Stimulated activated CD8-positive, alpha-beta memory T cell treated with anti-CD3 and anti-CD28 coated beads, Interleukin-4, amount 100 ng/mL, for 4 hours (primary cell): ENCODE measurements at places on chromosomes 3 and 15.
A peak's percentile ranks its signal among the peaks of the same experiment; 100 is the strongest.

GRCh38 chr3:170137986-170138385 lies 43.5 kb downstream of the PHC3 start:
- DNase-seq, result no peak

DNA sequence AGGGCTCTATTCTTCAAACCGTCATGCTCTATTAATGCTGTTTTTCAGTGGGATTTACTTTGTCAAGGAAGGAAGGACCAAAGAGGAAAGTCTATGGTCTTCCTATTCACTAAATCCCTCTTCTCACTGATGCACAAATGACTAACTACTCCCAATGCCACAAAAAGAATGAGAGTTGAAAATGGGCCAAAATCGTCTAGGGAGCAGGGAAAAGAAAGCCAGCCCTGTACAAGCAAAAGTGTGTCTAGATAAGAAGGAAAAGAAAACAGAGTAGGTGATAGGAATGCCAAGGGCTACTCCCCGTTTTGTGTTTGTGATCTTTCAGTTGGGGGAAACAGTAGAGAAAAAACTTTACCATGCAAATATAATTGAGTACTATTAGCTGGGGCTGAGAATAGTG lies 97.2 kb upstream of the TMCO5A start:
- DNase-seq, result no peak

DNA sequence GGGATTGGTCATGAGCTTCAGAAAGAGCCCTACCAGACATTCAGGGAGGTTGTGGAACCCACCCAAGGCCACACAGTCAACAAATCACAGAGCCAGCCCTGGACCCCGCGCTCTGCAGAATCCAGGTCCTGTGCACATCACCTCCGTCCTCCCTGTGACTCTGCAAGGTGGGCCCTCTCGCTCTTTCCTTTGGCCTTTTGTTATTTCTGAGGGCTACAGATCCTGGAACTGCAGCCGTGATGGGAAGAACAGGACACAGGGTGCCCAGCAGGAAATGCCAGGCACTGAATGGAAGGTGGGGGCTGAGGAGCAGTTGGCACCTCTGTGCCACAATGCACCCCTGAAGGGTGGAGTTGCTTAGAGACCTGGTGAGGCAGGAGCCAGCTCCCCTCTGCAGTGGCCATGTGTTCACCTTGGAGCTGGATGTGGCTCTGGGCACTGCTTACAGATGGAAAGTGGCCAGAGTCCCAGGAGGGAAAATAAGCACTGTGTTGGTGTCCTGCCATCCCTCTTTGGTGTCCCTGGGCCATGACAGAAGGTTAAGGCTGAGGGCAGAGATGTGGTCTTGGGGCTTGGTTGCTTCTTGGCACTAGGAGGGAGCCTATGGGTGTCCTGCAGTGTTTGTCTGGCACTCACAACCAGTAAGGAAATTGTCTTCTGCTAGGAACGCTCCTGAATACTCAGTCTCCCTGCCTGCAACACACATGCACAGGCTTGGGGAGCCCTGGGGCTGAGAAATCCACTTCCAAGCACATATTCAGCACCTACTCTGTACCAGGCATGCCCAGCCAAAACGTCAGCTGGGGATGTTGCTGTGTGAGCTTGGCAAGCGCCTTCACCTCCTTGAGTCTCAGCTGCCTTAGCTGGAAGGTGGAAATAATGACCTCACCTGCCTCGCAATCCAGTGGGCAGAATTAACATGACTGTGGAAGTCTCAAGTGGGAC lies 98.0 kb upstream of the SLC6A6 start:
- no peak for DNase-seq

- no peak for DNase-seq
Measured at GRCh38 chr3:132445817-132446216, 28.5 kb downstream of the DNAJC13 start.

DNA sequence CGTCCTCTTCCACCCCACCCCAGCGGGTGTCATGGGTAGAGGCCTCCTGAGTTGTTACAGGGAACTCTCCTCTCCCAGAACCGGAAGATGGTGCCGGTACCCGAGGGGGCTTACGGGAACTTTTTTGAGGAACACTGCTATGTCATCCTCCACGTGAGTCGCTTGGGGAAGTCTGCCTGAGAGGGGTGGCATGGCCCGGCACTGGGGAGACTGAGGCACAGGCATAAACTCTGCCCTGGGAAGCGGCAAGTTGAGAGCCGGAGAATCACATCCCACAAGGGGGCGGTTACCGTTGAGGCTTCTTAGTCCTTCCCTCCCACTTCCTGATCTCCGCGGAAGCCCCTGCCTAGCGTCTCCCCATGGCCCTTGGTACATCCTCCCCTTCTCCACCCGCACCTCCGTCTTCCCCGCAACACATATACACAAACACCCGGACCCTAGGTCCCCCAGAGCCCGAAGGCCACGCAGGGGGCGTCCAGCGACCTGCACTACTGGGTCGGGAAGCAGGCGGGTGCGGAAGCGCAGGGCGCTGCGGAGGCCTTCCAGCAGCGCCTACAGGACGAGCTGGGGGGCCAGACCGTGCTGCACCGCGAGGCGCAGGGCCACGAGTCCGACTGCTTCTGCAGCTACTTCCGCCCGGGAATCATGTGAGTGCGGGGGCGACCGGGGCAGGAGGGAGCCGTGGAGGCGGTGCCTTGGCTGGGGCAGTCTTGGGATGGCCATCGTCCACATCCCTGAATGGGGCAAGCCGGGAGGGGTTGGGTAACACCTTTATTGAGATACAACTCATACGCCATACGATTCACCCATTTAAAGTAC lies 3.4 kb downstream of the VILL start:
- peak; percentile 36 for DNase-seq

- no peak for DNase-seq
Measured at GRCh38 chr15:84785053-84785452, 32.1 kb upstream of the ALPK3 start.

DNA sequence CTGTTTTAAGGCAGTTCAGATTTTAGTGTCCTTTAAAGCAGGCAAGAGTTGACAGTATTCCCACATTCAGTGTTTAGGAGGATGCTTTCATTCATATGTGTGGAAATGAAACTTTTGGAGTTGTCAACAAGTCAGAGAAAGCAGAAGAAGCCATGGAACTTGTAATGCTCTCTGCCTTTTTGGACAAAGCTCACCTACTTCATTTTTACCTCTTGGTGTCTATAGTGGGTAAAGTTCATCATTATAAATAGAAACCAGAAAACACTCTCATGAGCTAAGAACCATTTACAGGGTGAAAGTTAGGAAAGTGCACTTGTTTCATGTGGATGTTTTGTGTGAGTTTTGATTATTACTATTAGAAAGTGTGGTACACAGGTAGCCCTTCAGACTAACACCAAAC lies 9.2 kb upstream of the NFKBIZ start:
- DNase-seq, result no peak

- no peak for DNase-seq
Measured at GRCh38 chr3:78349571-78349970, 1309.7 kb downstream of the ROBO2 start.

DNA sequence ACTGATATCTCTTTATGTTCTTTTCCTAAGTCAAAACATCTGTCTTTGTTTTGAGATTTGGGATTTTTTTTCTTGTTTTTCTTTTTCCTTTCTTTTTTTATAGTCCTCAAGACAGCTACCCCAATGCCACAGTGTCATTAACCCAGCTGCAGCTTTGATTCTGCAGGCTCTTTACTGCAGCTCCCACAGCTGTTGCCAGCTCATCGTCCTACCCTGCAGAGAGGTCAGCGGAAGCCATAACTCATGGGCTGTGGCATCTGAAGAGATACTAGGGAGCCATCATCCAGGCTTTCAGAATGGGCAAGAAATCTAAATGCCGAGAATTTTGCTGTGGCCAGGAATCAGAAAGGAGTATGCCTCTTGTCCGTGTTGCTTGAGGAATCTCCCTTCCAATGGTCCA lies 44.3 kb upstream of the SLC24A5 start:
- DNase-seq, result no peak

- DNase-seq, result no peak
Measured at GRCh38 chr15:88255484-88256278, 858 bp downstream of the NTRK3 start.

DNA sequence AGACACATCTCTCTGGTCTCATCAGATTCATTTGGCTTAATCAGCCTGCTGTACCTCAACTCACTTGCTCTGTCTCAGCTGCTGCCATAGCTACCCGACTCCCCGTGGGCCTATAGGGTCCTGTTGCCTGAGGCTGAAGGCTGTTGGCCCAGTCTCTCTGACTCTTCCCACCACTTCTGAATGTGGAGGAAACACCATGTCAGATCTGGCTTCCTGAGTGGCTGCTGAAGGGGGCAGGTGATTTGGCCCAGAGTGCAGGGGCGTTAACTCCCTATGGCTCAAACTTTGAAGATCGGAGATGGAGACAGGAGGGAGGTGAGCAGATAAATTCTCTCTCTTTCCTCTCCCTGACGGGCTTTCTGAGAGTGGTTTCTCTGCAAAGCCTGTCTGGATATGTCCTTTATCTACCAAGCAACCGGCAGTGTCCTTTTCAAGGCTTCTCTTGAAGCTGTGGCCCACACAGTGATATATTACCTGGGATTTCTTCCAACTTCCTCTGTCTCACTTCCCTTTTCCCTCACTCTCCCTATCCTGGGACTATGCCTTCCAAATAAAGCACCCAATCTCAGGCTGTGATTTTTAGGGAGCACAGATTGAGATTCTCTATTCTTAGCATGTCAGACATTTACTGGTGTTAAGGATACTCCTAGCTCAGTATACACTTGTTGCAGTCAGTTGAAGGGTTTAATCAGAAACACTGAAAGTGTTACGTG lies 334.9 kb upstream of the TBC1D5 start:
- no peak for DNase-seq
